ENCODE measurements at places on chromosomes 2 and 18.
A peak's percentile ranks its signal among the peaks of the same experiment; 100 is the strongest.

- DNase-seq, result peak; percentile 45
Measured at GRCh38 chr2:112579241-112579640, 5.2 kb upstream of the CHCHD5 start.

DNA sequence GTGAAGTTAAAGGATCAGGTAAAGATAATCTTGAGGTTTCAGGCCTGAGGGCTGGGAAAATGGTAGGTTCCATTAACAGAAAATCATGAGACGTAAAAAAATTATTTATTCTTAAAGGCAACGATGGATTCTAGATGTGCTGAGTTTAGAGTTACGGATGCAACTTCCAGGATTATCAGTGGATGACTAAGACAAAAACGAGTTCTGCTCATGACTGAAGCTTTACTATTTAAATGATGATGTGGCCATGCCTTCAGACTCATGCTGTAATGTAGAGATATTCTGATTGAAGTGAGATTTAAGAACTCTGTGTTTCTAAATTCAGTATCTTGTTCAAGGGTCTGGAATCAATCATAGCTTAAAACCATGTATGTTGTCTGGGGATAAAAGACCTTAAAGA is 5.0 kb downstream of the TMEM237 start:
- no peak for DNase-seq

DNA sequence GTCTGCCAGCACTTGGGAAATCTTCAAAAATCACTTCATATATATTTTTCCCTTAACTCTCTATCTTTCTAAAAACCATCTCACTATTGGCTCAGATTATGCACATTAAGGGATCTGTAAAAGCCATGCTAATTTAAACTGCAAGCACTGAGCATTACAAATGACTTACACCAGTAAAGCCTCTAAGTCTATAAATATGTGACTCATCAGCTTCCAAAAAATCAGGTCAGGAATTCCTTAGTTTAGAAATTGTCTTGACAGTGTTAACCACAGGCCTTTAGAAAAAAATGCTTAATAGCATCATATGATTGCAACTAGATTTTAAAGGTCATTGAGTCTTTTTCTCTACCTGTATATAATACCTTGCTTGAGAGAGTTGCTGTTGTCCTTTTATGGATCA is 1113.6 kb upstream of the PIK3C3 start:
- DNase-seq, result no peak

DNA sequence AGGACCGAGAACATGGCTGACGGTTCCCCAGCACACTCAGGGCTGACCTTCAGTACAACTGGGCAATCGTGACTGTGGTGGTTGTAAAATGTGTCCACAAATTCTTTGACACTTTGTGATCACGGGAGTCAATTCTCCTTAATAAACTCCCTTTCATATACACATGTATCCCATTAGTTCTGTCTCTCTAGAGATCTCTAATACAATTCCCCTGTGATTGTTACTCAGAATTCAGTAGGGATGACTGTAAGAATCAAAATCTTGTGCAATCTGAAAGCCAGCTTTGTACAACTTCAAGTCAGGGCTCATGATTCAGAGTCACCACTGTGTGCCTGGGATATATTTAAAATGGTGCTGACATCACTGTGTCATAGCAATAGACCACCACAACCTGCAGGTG is 89.5 kb upstream of the LMAN1 start:
- no peak for DNase-seq

GRCh38 chr2:236998236-236998635 is 87.5 kb upstream of the COPS8 start:
- no peak for DNase-seq

- no peak for DNase-seq
Measured at GRCh38 chr2:80364524-80365212, 60.1 kb upstream of the LRRTM1 start.

DNA sequence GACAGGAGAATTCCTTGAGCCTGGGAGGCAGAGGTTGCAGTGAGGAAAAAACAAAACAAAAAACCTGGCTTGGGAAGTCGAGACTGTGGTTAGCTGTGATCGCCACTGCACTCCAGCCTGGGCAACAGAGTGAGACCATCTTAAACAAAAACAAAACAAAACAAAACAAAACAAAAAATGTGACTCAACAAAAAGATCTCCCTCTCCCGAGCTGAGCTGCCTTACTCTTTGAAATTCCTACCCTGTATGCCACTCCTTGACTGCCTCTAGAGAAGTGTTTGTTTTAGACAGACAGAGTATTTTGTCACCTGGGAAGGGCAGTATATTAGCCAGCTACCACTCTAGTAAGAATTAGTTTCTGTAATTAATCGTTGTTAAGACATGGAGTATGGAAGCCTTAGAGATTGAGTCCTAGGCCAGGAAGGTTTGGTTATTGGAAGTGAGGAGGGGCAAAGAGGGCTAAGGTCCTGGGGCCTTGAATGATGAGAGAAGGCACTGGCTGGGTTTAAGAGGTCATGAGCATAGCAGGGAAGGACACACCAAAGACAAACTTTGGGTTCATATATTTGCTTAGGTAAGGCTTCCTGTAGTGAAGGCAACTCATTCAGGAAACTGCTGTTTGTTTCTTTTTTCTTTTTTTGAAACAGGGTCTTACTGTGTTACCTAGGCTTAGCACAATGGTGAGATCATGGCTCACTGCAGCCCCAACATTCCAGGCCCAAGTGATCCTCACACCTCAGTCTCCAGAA is 56.0 kb downstream of the HAUS1 start:
- DNase-seq, result no peak

GRCh38 chr2:19504400-19505198 is 146.2 kb upstream of the OSR1 start:
- no peak for DNase-seq

DNA sequence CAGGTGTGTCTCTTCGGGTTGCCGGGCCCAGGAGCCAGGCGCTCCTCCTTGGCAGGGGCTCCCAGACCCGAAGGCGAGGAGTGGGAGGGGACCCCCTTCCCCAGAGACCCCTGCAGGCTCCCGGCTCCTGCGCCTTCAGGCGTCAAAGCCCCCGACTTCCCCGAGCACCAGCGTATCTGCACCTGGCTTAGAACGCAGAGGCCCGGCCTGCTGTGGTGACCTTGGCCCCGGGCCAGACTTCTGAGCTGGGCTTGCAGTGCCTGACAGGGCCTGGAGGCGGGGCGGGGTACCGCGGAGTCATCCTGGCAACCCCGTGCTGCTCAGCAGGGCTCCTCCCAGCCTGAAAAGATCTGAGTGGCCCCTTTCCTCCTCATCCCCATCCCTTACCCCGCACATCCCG is 27.0 kb downstream of the SKA1 start:
- DNase-seq, result no peak

- no peak for DNase-seq
Measured at GRCh38 chr18:27604583-27604982, 419.5 kb upstream of the CHST9 start.

DNA sequence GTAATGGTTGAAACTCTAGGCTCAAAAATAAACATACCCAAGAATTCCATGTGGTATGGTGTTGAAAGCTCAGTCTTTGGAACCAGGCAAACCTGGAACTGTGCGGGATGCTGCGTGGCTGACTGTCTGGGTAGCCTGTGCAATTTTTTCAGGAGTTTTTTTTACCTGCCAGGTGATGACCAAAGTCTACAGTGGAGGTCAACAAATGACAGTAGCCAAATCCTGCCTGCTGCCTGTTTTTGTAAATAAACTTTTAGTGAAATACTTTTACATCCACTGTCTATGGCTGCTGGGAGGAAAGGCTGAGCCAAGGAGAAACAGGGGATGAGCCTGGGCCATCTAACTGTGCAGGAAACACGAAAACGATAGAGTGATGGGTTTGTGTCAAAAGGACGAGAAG is 240.6 kb downstream of the PIEZO2 start:
- DNase-seq, result no peak

- DNase-seq, result no peak
Measured at GRCh38 chr2:112021781-112022231, 33.3 kb upstream of the TMEM87B start.

DNA sequence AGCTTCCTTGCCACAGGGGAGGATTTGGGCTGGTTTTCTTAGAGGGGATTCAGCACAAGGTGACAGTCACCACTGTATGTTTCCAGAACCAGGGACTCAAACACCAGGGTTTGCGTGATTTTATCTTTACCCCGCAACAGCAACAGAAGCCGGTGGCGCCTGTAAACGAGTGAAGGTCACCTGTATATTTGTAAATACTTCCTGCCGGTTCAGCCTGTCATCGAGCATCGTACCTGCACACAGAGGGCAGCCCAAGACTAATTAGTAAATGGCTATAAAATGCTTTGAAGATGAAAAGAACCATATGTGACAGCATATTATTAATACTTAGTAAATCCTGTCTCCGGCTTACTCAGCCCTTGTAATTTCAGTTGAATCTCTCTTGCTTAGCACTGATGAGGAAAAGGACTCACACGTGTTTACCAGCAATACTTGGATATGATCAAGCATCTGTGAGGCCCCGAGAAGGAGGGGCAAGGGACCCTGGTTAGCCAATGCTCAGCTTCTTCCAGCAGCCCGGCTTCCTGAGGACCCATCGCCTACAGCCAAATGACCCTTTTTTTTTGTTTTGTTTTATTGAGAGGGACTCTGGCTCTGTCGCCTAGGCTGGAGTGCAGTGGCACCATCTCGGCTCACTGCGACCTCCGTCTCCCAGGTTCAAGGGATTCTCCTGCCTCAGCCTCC is 51.3 kb upstream of the FOSL2 start:
- no peak for DNase-seq

Measured in inflammatory macrophage treated with lipopolysaccharide for 1 hour (primary cell).